Umbilical cord (tissue), 2 donors: ENCODE measurements at places on chromosomes 12 and 14.

GRCh38 chr14:57875296-57875695 is 9.4 kb upstream of the SLC35F4 start:
- no peak for DNase-seq

DNA sequence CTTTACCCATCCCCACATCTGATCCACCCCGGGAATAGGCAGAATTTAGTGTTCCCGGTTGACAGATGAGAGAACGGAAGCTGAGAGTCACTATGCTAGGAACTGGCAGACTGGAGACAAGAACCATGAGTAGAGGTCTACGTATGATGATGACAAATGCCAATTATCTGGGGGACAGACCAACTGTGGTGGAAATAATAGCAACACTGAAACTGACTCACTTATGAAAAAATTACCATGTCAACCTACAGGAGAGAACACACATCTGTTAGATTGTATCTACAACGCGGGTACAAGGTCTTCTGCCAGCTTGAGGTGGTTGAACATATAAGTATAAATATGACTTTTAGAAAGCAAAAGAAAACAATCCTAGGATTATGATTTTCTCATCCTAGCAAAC is 15.4 kb upstream of the SELPLG start:
- no peak for DNase-seq

GRCh38 chr12:81859521-81859920 is 100.4 kb upstream of the PPFIA2 start:
- DNase-seq = peak; percentile 13

GRCh38 chr14:99752486-99753121 is 40.6 kb upstream of the EML1 start:
- no peak for DNase-seq

DNA sequence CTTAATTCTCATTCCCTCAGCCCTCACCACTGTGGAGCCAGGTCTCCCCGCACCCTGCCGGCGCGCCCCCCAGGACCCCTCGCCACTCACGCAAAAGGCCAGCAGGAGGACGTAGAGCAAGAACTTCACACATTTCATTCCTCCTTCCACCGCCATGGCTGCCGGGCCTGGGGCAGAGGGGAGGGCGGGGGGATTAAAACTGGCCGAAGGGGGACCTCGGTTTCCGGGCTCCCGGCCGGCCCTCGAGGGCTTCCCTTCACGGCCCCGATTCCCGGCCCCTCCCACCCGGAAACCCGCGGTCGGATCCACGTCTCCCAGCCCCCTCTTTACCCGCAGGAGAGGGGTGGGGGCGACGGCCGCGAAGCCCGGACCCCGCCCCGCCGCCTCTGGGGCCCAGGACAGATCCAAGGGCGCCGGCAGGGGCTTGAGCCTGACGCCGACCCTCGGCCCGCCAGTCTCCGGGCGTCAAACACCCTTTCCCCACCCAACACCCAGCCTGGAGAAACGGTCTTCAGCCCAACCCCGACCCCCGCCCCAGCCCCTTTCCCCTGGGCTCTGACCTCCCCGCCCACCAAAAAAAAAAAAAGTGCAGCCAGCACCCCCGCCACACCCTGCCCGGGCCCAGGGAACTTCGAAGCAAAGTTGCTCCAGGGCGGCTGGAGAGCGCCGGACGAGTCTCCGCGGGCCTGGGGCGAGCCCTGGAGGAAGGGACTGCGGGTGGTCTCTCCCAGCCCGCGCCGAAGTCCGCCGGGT is 447 bp downstream of the CD63 start:
- DNase-seq = peak; percentile 86

DNA sequence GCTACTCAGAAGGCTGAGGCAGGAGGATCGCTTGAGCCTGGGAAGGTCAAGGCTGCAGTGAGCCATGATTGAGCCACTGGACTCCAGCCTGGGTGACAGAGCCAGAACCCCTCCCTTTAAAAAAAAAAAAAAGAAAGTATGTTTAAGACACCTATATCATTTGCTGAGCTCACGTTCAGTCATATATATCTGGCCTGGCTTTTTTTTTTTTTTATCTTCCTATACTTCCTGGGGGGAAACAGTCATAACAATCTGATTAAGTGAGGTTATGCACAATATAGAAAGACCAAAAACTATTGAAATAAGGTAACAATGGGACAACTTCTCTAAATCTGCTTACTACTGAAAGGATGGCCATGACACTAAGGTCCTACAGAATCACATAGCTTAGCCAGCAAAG is 9.4 kb upstream of the ARID2 start:
- no peak for DNase-seq

GRCh38 chr12:88266806-88267360 is 124.8 kb downstream of the TMTC3 start:
- DNase-seq = no peak

- no peak for DNase-seq
Measured at GRCh38 chr14:26841326-26841725, 243.5 kb upstream of the NOVA1 start.

GRCh38 chr12:22467190-22467589 is 77.2 kb downstream of the C2CD5 start:
- no peak for DNase-seq

- no peak for DNase-seq
Measured at GRCh38 chr12:115407723-115408122, 723.7 kb upstream of the TBX3 start.

DNA sequence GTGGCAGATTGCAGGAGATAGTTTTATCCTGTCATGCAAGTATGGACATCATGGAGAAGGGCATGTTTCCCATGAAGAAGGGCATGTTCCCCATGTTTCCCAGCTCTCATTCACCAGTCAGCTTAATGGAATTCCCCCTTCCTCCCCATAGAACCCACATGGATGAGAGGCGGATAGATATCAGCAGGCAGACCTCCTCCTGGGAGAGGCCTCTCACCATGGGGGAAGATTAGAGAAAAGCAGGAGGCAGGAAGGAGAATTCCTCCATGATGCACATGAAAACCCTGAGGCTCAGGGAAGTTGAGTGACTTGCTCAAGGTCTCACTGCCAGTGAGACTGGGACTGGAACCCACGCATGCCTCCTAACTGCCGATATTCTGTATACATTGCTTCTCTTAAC is 92.9 kb upstream of the FOXN3 start:
- DNase-seq = no peak

GRCh38 chr12:16019136-16019535 is 108.0 kb downstream of the DERA start:
- DNase-seq = no peak

DNA sequence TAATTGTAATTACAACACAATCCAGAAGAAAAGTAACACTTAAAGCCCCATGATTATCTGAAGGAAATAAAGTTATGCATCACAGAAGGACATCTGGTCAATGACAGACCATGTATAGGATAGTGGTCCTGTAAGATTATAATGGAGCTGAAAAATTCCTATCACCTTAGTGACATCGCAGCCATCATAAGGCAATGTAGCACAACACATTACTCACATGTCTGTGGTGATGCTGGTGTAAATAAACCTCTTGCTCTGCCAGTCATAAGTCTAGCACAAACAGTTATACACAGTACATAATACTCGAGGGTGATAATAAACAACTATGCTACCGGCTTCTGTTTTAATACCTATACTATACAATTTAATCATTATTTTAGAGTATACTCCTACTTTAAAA is 11.2 kb downstream of the ATG2B start:
- no peak for DNase-seq

GRCh38 chr12:55642267-55642666 is 5.6 kb downstream of the OR10P1 start:
- DNase-seq = peak; percentile 14

GRCh38 chr14:20436363-20436755 is 393 bp upstream of the KLHL33 start:
- no peak for DNase-seq

- DNase-seq = no peak
Measured at GRCh38 chr12:103330672-103331071, 165.1 kb downstream of the C12orf42 start.

DNA sequence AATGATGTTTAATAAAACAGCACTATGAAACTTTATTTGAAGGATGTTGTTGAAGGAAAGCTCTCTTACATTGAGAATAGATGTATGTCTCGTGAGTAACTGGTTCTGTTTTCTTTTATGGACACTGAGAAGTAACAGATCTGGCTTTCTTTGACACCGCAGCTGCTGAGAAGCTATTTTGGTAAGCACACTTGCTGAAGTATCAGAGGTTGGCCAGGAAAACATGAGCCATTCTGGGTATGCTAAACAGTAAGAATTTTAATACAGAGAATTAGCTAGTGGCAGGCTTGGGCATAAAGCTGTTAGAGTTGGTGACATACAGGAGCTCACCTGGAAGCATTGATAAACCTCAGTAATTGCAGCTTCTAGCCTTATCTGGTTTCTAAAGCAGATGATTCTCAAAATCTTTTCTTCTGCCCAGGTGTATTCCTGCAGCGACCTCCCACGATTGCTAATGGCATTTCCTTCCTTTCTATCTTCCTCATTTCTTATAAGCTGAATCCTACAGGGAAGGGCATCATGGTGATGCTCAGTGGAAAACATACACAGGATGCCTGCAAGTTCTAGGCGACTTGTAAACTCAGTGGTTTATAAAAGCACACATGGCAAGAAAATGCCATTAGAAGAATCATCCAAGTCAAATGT is 291.6 kb upstream of the SLC16A7 start:
- DNase-seq = no peak

GRCh38 chr12:115944837-115945490 is 332.5 kb downstream of the MED13L start:
- DNase-seq = peak; percentile 28

- DNase-seq = no peak
Measured at GRCh38 chr12:42187799-42188198, 43.1 kb upstream of the GXYLT1 start.

DNA sequence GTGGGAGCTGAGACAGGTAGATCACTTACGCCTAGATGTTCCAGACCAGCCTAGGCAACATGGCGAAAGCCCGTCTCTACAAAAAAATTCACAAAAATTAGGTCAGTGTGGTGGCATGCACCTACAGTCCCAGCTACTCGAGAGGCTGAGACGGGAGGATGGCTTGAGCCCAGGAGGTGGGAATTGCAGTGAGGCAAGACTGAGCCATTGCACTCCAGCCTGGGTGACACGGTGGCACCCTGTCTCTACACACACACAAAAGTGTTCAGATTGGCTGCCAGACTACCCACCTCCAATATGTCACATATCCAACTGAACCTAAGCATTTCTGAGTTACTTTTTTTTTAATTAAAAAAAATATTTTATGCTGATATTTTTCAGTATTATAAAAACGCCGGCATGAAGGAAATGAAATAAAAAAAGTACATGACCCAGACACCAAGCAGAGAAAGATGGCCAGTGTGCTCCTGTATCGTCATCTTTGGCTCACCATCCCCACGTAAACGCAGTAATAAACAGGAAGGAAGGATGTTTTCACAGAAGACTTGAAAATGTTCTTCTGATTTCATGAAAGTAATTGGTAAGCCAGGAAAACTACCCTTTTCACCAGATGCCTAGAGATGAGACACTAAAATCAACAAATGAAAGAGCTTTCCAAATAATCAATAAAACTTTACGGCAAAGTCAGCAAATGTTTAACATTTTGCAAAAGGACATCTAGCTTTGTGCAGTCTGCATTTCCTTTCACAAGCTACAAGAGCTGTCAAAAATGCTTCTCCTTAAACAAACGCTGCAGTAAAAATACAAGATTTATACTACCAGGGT is 26.4 kb downstream of the CDC42BPB start:
- DNase-seq = no peak

- peak; percentile 64 for DNase-seq
Measured at GRCh38 chr14:69042787-69043444, 63.8 kb upstream of the ACTN1 start.
